ENCODE measurements at places on chromosomes 7 and 10.
A peak's percentile ranks its signal among the peaks of the same experiment; 100 is the strongest.

GRCh38 chr7:91431601-91432000 is 167.4 kb downstream of the FZD1 start:
- H3K27me3 ChIP-seq = no peaks in the 10 kb centered on the region
- H3K4me3 ChIP-seq = no peak overlapping the region
- no peak for DNase-seq
- no peaks in the 10 kb centered on the region for H3K36me3 ChIP-seq
- H3K4me1 ChIP-seq = no peaks in the 10 kb centered on the region
- no peak overlapping the region for H3K27ac ChIP-seq

DNA sequence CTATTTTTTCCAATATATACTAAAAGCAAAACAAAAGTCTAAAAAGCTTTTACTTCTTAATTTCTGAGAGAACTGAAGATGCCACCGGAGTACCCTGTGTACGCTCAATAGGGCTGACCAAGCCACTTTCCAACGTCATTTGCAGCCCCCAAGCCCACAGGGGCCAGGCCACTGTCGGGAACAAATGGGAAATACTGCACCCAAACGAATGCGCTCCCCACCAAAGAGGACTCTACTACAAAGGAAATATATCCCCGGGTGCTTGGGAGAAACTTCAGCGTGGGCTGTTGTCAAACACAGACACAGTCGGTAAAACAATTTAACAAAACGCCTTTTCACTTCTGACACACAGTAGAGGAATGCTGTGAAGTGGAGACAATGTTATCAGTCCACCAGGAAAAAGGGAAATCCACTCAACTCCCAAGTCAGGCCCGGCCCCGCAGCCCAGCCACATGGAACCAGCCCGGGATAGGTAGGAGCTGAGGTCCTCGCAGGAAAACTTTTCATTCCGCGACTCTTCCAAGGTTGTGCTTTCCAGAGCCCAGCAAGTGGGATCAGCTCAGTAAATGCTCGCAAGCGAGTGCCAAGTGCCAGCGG is 1.4 kb downstream of the PARD3 start:
- H3K36me3 ChIP-seq = no peaks in the 10 kb centered on the region
- no peak for DNase-seq
- H3K4me1 ChIP-seq = no peaks in the 10 kb centered on the region
- no peak overlapping the region for H3K4me3 ChIP-seq
- H3K27me3 ChIP-seq = peaks cover 5% of the 10 kb centered on the region

DNA sequence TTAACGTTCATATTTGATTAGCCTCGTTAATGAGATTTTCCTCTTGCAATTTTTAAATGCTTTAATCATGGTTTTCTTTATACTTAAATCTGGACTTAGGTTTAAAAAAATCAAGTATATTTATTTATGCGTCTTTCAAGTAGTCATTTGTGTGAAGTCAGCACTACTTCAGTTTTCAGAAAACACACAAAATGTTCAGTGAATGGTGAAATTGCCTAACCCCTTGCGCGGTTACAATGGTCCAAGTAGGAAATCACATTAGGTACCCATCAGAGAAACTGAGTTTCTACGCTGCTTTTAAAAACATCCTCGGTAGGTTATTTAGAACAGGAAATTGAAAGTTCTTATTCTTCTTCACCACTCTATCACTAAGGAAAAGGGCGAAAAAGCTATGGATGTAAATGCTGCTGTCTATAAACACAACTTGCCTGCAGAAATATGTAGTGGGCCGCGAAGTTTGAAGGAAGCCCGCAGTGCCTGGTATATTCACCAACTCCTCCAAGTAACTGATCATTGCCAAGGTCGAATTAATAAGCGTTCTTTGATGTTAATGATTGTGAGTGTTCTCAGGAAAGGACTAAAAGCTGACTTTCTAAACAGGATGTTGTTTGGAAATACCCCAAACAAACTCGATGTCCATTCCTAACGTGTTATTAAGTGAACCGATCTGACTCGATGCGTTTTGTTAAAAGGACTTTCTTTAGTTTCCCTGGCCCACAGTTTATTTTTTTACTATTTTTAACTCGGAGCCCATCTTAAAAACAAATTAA is 1.0 kb downstream of the SYPL1 start:
- H3K36me3 ChIP-seq = no peaks in the 10 kb centered on the region
- no peak for DNase-seq
- peak overlapping the region; percentile 80 for H3K27ac ChIP-seq
- H3K27me3 ChIP-seq = no peaks in the 10 kb centered on the region

DNA sequence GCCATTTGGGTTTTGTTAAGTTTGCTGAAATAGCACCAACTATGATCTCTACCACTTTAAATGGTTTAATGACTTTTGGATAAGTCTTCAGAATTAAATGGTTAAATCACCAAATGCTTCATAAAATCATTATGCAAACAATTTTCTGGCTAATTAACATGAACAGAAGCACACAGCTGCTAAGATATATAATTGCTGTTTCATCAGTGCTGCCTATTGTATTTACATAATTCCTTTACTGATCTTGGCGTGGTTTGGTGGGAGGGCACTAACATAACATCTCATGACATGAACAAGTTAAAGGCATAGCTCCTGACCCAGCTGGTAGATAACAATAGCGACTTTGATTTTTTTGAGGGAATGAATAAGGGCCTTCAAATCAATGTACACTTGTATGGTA is 94.1 kb downstream of the FZD1 start:
- DNase-seq = no peak
- no peaks in the 10 kb centered on the region for H3K4me1 ChIP-seq
- H3K36me3 ChIP-seq = no peaks in the 10 kb centered on the region
- H3K4me3 ChIP-seq = no peak overlapping the region

DNA sequence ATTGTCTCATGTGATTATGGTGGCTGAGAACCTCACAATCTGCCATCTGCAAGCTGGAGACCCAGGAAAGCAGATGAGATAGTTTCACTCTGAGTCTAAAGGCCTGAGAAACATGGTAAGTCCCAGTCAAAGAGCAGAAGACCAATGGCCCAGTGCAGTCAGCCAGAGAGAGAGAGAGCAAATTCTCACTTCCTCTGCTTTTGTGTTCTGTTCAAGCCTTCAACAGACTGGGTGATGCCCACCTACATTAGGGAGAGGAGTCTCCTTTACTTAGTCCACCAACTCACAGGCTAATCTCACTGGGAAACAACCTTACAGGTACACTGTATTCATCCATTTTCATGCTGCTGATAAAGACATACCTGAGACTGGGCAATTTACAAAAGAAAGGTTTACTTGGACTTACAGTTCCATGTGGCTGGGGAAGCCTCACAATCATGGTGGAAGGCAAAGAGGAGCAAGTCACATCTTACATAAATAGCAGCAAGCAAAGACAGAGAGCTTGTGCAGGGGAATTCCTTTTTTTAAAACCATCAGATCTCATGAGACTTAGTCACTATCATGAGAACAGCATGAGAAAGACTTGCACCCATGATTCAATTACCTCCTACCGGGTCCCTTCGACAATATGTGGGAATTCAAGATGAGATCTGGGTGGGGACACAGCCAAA is 4.7 kb upstream of the FRMPD2 start:
- H3K36me3 ChIP-seq = no peaks in the 10 kb centered on the region
- H3K27me3 ChIP-seq = no peaks in the 10 kb centered on the region
- no peaks in the 10 kb centered on the region for H3K4me1 ChIP-seq
- H3K4me3 ChIP-seq = no peak overlapping the region

DNA sequence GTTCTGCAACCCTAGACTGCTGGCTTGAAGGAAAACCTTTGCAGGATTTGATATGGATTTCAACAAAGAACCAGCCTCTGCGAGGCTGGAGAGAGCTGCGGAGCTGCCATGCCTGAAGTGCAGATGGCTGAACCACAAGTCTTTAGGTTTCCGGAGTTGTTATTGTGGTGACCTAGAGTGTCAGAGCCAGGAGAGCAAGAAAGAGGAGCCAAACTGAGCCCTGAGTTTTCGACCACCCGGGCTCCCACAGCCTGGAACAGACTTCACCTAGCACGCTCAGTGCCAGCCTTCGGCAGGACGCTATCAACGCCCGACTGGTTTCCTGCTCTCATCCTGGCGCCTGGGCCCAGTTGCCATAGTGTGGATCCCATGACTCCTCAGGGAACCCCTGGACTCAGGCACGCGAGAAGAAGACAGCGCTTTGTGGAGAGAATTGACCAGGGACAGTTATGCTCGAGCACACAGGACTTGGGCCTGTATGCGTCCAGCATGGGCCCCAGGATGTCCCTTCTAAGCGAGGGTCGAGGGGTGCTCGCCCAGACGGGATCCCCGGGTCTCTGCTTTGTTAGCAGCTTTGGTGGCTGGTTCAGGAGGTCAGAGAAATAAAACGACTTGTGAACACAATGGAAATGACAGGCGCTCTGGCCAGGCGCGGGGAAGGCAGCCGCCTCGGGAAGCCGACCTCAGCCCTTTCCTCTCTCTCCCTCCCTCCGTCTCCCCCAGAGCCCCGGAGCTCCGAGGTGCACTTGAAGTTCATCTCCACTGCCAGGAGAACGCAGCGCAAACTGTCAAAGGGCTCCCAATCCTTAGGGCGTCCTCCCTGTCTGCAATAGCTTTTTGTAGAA is 1.8 kb upstream of the GAD2 start:
- H3K27me3 ChIP-seq = peaks cover 31% of the 10 kb centered on the region
- peaks cover 24% of the 10 kb centered on the region for H3K4me1 ChIP-seq
- no peak for DNase-seq
- no peak overlapping the region for H3K27ac ChIP-seq
- no peak overlapping the region for H3K4me3 ChIP-seq

GRCh38 chr10:105138358-105138757 is 497.3 kb downstream of the SORCS3 start:
- no peak overlapping the region for H3K27ac ChIP-seq
- H3K4me1 ChIP-seq = no peaks in the 10 kb centered on the region
- no peak for DNase-seq
- no peaks in the 10 kb centered on the region for H3K36me3 ChIP-seq

DNA sequence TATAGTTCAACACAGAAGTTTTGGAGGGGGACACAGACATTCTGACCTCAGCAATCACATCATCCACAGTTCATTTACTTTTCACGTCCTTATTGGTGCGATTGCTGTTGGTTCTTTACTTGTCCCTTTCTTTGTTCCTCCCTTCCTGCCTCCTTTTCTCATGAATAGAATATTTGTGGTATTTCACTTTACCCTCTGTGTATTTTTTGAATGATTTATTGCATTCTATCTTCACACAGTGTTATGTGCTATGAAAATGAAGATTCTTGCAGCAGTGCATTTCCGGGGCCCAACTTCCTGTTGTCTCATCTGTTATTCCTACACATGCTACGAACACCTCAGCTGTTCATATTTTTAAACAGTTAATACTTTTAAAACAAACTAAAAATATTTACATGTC is 179.6 kb downstream of the ZMYND11 start:
- no peaks in the 10 kb centered on the region for H3K36me3 ChIP-seq
- no peaks in the 10 kb centered on the region for H3K4me1 ChIP-seq
- H3K27ac ChIP-seq = no peak overlapping the region
- no peaks in the 10 kb centered on the region for H3K27me3 ChIP-seq
- DNase-seq = no peak
- H3K4me3 ChIP-seq = no peak overlapping the region

- H3K36me3 ChIP-seq = no peaks in the 10 kb centered on the region
- no peaks in the 10 kb centered on the region for H3K27me3 ChIP-seq
- H3K4me1 ChIP-seq = peaks cover 30% of the 10 kb centered on the region
- peak overlapping the region; percentile 77 for H3K27ac ChIP-seq
- H3K4me3 ChIP-seq = peak overlapping the region; percentile 79
- no peak for DNase-seq
Measured at GRCh38 chr10:13349463-13350274, 1.6 kb upstream of the SEPHS1 start.

- H3K4me1 ChIP-seq = peaks cover 83% of the 10 kb centered on the region
- H3K4me3 ChIP-seq = no peak overlapping the region
- H3K27me3 ChIP-seq = peaks cover 94% of the 10 kb centered on the region
- H3K27ac ChIP-seq = no peak overlapping the region
- no peaks in the 10 kb centered on the region for H3K36me3 ChIP-seq
- no peak for DNase-seq
Measured at GRCh38 chr7:5425507-5426225, 2.0 kb upstream of the TNRC18 start.

DNA sequence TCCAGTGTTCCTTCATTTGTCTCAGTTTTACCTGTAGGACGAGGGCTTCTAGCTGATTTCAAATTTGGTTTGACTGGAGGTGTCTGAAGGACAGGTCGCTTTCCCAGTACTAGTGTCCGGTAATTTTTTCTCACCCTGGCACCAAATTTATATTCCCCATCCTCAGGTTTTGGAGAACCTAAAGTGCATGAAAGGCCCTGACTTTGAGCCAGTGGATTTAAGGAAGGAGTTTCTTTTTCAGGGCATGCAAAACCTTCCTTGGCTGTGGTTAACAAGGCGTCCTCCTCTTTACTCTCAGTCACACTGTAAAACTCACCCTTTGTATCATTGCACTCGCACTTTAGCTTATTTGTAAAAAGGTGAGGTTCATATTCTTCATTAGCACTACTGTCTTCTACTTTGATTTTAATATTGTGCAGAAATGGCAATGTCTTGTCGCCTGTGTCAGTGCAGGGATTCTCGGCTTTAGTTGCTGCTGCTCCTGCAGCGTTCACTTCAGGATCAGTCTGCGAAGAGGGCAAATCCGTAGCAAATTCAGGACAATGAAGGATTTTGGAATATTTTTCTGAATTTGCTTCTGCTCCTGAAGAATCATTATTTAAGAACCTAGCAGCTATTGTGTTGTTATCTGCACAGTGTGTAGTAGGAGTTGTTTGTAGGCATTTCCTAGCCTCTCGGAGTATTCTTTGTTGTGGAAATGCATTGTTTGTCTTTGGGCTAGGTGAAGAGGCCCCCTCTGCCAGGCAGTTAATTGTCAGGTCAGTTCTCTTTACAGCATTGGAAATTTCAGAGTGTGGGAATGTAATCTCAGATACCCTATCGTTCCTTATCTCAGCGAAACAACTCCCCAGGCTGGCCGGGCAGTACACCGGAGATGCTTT is 9.9 kb downstream of the SKIDA1 start:
- no peak overlapping the region for H3K27ac ChIP-seq
- no peaks in the 10 kb centered on the region for H3K36me3 ChIP-seq
- H3K27me3 ChIP-seq = peaks cover 79% of the 10 kb centered on the region
- H3K4me3 ChIP-seq = peak overlapping the region; percentile 36
- peaks cover 34% of the 10 kb centered on the region for H3K4me1 ChIP-seq
- DNase-seq = no peak

DNA sequence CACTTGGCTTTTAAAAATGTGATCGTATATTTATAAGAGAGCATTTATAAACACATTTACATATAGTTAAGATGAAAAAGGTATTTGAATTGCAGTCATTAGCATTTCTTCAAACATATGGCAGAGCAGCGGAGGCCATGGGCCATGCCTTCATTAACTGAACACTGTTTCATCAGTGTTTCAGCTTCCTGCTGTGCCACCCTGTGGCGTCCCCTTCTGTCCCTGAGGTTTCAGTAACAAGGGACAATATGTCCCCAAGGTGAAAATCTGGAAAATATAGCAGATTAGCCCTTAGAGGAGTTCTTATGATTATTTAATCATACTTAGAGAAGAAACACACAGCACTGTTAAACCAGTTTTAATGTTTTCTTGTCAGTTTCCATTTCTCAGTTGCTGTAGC is 577.8 kb downstream of the ETV1 start:
- DNase-seq = no peak
- no peaks in the 10 kb centered on the region for H3K4me1 ChIP-seq
- no peak overlapping the region for H3K27ac ChIP-seq

GRCh38 chr10:45461034-45461433 is 87.0 kb downstream of the ALOX5 start:
- H3K4me3 ChIP-seq = no peak overlapping the region
- peaks cover 39% of the 10 kb centered on the region for H3K36me3 ChIP-seq
- DNase-seq = no peak
- H3K27ac ChIP-seq = no peak overlapping the region
- H3K27me3 ChIP-seq = no peaks in the 10 kb centered on the region

Measured in effector memory CD4-positive, alpha-beta T cell (primary cell).